Activated naive CD8-positive, alpha-beta T cell treated with anti-CD3 and anti-CD28 coated beads for 36 hours (primary cell): ENCODE measurements at places on chromosomes 2 and 18.

DNA sequence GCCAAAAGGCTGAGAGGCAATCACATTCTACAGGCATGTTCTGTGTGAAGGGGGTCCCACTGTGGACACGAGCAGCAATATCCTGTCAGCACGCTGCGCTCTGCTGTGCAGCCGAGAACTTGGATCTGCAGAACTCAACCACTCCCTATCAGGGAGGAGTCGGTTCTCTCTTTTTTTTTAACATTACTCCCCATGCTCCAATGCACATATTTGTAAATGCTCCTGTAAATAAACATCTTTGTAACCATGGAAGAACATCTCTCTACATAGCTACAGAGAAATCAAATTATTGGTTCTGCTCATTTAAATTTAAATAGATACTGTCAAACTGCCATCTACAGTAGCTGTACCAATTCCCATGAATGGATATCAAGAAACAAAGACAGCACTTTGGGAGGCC lies 3.0 kb upstream of the ANKRD23 start:
- H3K4me3 ChIP-seq, result no peak overlapping the region
- DNase-seq, result no peak
- no peak overlapping the region for H3K27ac ChIP-seq
- peaks cover 4% of the 10 kb centered on the region for H3K36me3 ChIP-seq
- H3K27me3 ChIP-seq, result no peaks in the 10 kb centered on the region

- DNase-seq, result no peak
- H3K36me3 ChIP-seq, result no peaks in the 10 kb centered on the region
- no peak overlapping the region for H3K4me3 ChIP-seq
- peaks cover 7% of the 10 kb centered on the region for H3K4me1 ChIP-seq
- H3K27ac ChIP-seq, result no peak overlapping the region
These were observed 282.5 kb downstream of the SLC8A1 start for GRCh38 chr2:40169430-40169829.

DNA sequence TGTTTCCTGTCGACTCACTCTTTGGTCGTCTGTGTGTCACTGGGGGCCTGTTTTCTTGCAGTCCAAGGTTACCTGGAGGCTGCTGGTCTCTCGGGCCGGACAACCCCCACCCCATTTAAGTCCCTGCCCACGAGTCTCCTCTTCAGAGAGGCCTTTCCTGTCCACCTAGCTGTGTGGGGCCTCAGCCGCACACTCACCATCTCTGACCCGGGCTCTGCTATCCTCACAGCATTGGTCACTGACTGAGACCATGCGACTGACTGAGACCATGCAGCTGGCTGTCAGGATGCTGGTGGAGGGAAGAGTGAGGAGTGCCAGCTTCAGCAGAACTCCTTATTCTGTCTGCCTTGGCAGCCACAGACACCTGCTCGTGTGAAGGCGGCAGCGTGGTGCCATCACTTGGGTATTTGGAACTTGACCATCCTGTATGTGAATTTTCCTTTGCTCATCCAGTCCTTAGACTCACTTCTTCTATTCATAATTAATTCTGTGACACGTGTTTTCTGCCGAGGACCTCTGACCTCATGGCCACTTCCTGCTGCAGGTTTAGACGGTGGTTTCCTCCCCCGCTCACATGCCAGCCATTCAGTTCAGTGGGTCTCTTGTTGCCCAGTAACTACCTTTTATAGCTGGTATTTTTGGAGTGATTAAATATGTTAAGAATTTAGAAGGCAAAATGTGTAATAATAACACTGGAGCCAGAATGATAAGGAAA lies 47.5 kb upstream of the ASB1 start:
- DNase-seq, result peak; percentile 38
- peak overlapping the region; percentile 62 for H3K4me3 ChIP-seq
- H3K27me3 ChIP-seq, result no peaks in the 10 kb centered on the region
- H3K27ac ChIP-seq, result peak overlapping the region; percentile 78

GRCh38 chr2:152354069-152354755 lies 19.2 kb downstream of the FMNL2 start:
- H3K36me3 ChIP-seq, result no peaks in the 10 kb centered on the region
- peaks cover 4% of the 10 kb centered on the region for H3K27me3 ChIP-seq
- no peak for DNase-seq
- no peaks in the 10 kb centered on the region for H3K4me1 ChIP-seq
- no peak overlapping the region for H3K4me3 ChIP-seq

GRCh38 chr2:37529830-37530415 lies 141.5 kb downstream of the CDC42EP3 start:
- no peaks in the 10 kb centered on the region for H3K36me3 ChIP-seq
- no peaks in the 10 kb centered on the region for H3K4me1 ChIP-seq
- H3K27me3 ChIP-seq, result no peaks in the 10 kb centered on the region
- DNase-seq, result no peak

DNA sequence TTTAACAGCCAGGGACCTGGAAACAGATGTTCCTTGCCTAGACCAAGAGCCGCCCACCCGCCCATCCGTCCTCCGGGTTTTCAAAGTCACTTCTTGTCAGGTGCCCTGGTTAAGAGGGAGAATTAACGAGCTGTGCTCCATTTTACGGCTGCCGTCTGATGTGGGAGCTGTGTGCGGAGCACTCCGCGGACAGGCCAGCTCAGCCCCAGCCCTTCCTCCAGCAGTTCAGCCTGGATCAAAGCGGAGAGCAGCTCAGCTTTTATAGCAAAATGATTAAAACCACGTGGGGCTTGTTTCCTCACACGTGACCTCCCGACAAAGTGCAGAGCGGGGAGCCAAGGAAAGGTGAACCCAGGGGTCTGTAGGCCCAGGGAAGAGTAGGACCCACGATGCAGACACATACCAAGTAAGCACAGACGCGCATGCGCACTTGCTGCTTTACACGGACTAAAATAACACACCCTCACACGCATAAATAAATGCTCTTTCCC lies 46.1 kb upstream of the PKDCC start:
- no peaks in the 10 kb centered on the region for H3K4me1 ChIP-seq
- peaks cover 10% of the 10 kb centered on the region for H3K27me3 ChIP-seq
- peaks cover 1% of the 10 kb centered on the region for H3K36me3 ChIP-seq
- no peak overlapping the region for H3K4me3 ChIP-seq
- no peak overlapping the region for H3K27ac ChIP-seq
- DNase-seq, result no peak

- DNase-seq, result no peak
- peaks cover 6% of the 10 kb centered on the region for H3K4me1 ChIP-seq
- no peak overlapping the region for H3K4me3 ChIP-seq
- H3K36me3 ChIP-seq, result peaks cover 23% of the 10 kb centered on the region
These were observed 117.4 kb downstream of the MBP start for GRCh38 chr18:77015169-77015568.

DNA sequence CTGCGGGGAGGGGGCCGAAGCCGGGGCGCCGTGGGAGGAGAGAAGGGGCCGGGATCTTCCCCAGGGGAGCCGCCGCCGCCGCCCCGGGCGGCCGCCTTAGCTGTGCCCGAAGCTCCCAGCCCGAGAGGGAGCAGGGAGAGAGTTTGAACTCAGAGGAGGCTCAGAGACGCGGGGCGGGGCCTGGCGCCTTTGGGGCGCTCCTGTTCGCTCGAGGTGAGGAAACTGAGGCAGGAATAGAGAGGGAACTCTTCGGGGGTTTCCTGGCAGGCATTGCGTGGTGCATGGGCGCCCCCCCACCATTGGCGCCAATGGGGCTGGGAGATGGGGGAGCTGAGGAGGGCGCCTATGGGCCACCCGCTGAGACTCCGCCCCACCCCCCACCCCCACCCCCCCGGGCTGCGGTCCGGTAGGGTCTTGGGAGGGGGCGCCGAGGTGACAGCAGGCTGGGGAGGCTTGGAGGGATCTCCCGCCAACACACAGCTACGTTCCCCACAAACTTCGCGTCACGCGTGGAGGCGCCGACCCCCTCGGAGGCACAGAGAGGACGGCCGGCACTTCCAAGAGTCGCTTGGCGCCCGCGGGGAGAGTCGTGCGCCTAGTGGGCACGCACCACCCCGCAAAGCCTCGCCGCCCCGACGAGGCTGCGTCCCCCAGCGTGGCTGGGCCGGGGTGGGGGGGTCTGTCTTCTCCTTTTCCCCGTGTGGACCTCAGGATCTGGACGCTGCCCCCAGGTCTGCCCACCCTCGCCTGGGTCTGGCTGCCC lies 680 bp downstream of the CTDSP1 start:
- peak; percentile 45 for DNase-seq
- peaks cover 35% of the 10 kb centered on the region for H3K4me1 ChIP-seq
- peak overlapping the region; percentile 93 for H3K4me3 ChIP-seq
- H3K27me3 ChIP-seq, result peaks cover 5% of the 10 kb centered on the region
- peaks cover 19% of the 10 kb centered on the region for H3K36me3 ChIP-seq
- peak overlapping the region; percentile 91 for H3K27ac ChIP-seq

DNA sequence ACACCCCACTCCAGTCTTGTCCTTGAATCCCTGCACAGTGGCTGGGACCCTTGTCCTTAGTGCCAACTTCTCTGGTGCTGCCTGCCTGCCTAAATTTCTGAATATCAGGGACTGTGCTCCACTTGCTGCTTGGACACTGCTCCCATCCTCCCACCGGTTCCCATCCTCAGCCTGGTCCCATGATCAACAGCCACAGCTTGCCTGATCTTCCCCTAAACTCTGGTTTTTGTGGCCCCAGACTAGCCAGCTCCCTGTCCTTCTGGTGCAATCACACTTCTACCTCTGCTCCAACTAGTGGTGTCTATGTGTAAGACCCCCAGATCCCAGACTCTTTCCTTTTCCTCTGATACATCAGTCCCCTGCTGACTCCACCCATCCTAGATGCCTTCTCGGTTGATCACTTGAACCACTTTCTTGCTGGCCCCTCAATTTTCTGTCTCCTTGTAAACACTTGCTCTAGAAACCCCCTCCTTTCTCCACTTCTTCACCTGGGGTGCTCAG lies 37.2 kb upstream of the POLE4 start:
- no peak for DNase-seq
- no peak overlapping the region for H3K27ac ChIP-seq
- H3K4me1 ChIP-seq, result no peaks in the 10 kb centered on the region
- H3K36me3 ChIP-seq, result no peaks in the 10 kb centered on the region
- H3K27me3 ChIP-seq, result peaks cover 12% of the 10 kb centered on the region

GRCh38 chr18:4765401-4765800 lies 310.3 kb upstream of the DLGAP1 start:
- no peaks in the 10 kb centered on the region for H3K4me1 ChIP-seq
- H3K36me3 ChIP-seq, result no peaks in the 10 kb centered on the region
- H3K4me3 ChIP-seq, result no peak overlapping the region
- no peak for DNase-seq

- no peak overlapping the region for H3K27ac ChIP-seq
- DNase-seq, result no peak
- peaks cover 6% of the 10 kb centered on the region for H3K27me3 ChIP-seq
- H3K36me3 ChIP-seq, result no peaks in the 10 kb centered on the region
- H3K4me1 ChIP-seq, result peaks cover 14% of the 10 kb centered on the region
- H3K4me3 ChIP-seq, result no peak overlapping the region
These were observed 2.1 kb downstream of the NEURL3 start for GRCh38 chr2:96502891-96503636.

DNA sequence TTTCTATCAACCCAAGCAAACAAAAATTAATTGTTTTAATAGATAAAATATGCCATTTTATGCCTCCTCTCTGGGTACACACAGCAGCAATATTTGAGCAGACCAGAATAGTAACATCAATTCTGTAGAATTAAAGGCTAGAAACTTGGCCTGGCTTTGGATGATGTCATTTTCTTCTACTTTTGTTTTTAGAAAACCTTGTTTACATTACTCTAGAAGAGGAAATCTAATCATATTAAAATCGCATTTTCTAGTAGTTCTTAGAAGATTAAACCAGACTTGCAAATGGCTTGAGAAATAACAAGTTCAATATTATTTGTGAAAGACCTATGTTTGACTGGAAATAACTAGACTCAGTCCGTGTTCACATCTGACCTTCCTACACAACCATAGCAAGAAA lies 102.3 kb upstream of the RFX8 start:
- DNase-seq, result no peak
- H3K4me3 ChIP-seq, result no peak overlapping the region
- peaks cover 3% of the 10 kb centered on the region for H3K4me1 ChIP-seq
- H3K27me3 ChIP-seq, result no peaks in the 10 kb centered on the region
- H3K27ac ChIP-seq, result no peak overlapping the region
- peaks cover 4% of the 10 kb centered on the region for H3K36me3 ChIP-seq

DNA sequence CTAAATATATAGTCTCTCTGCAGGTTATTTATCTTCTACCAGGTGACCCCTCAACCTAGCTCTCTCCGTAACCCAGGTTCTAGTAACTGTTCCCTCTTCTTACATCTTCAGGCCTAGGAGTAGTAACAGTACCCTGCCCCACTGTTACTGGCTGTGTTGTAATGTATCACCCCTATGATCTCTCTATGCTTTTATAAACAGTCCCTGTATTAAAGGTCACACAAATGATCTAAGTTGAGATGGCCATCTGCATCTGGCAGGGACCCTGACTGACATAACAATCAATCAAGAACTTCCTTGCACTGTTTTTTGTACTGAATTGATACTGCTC lies 219.7 kb upstream of the STK17B start:
- H3K27ac ChIP-seq, result no peak overlapping the region
- no peak overlapping the region for H3K4me3 ChIP-seq

GRCh38 chr2:42754021-42754775 lies 9.7 kb downstream of the OXER1 start:
- no peak overlapping the region for H3K4me3 ChIP-seq
- no peak for DNase-seq
- peaks cover 3% of the 10 kb centered on the region for H3K36me3 ChIP-seq
- peaks cover 4% of the 10 kb centered on the region for H3K4me1 ChIP-seq
- H3K27ac ChIP-seq, result no peak overlapping the region
